IMR-90 (cell line): ENCODE measurements at places on chromosomes 12 and 14. TPM values are rescaled to one million over a fixed set of nuclear protein-coding genes. Genes with fewer than 3 reads are reported as not detected.

DNA sequence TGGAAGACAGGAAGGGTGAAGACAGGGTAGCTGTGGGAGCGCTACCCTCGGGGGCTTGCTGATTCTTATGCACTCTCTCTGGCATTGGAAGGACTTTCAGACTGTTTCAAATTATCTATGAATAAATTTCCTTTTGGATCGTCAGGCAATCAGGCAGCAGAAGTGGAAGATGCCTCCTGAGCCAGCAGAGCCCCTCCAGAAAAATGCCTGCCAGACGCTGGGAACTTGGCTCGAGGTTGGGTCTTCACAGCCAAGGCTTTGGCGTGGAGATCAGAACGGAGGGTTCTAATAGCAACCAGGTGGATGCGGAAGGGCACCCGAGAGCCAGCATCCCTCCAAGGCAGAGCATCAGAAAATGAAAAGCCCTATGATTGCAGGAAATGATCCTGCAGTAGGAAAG is 119.2 kb upstream of the RFLNA start:
- DNase-seq: no peak

- DNase-seq: no peak
These were observed 72.4 kb downstream of the RNF34 start for GRCh38 chr12:121472150-121472905.

Gene TGM1
- 0.56 and 0.72 TPM in 2 replicates for total RNA-seq

- DNase-seq: no peak
These were observed 19.4 kb upstream of the KLRG1 start for GRCh38 chr12:8969861-8970411.

DNA sequence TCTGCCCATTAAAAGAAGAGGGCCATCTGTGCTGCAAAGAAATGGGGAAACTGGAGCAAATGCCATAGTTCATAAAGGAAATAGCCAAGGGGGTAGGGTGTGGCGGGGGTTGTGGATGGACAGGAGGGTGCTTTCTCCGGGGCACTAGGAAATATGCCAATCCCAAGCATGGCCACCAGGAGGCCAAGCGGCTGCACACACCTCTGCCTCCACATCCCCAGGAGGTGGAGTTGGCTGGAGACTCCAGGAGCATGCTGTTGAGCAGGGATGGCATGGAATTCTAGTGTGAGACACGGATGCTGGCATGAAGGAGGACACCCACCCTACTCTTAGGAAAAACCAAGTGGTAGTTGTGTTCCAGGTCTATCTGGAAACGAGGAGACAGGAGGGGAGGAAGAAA is 25.2 kb downstream of the NID2 start:
- DNase-seq: peak; percentile 23

DNA sequence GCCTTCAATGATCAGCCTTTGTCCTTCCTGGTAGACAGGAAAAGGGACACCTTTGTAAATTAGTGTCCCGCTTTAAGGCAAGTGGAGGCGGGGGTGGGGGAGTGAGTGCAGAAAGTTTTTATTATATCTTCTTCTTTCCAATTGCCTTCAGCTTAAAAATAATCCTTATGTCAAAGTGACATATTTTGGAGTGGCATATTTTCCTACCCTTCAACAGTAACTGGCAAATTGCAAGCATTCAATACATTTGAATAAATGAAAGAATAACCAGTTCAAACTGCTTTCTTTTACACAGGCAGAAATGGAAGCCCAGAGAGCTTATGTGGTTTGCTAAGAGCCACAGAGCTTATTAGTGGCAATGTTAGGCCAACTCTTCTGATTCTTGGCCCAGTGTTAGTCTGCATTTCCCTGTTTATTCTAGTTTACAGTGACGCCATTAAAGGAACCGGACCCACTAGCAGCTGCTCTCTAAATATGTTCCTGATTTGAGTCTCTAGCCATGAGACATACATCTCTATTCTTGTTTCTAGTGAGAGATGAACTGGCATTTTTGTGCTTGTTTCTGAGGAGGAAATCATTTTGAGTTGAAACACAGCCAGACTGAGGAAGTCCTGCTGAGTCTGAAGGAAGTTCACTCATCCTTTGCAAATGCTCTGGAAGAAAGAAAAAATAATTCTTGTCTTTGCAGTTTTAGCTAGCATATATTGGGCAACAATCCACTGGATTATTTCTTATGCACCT is 468.7 kb downstream of the NOVA1 start:
- no peak for DNase-seq

DNA sequence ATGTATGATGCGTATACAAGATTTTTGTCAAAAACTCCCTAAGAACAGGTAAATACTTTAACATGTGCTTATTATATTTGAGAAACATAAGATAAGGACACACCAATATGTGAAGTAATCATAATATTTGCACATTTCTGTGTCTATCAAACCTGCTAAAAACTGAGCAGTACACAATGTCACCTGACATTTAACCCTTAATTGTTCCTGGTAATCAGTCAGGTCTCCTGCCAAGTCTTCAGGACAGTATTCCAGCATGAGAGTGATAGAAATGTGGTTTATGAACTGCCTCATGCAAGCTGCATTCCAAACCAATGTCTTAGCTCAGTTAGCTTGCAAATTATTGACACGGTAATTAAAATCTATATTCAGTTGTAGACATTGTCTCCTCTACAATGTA is 4.2 kb downstream of the SOX5 start:
- no peak for DNase-seq
